Ammon's horn (tissue), 1 donor: ENCODE measurements at places on chromosomes 4 and X.

GRCh38 chrX:153609917-153610835 is 11.2 kb upstream of the CCNQ start:
- DNase-seq: peak; percentile 83

- DNase-seq: peak; percentile 27
Observed at GRCh38 chrX:79081895-79082512, 62.5 kb upstream of the GPR174 start.

- DNase-seq: no peak
Observed at GRCh38 chr4:4693258-4693657, 151.4 kb upstream of the STX18 start.

GRCh38 chr4:1445716-1446445 is 39.6 kb upstream of the NKX1-1 start:
- DNase-seq: no peak

DNA sequence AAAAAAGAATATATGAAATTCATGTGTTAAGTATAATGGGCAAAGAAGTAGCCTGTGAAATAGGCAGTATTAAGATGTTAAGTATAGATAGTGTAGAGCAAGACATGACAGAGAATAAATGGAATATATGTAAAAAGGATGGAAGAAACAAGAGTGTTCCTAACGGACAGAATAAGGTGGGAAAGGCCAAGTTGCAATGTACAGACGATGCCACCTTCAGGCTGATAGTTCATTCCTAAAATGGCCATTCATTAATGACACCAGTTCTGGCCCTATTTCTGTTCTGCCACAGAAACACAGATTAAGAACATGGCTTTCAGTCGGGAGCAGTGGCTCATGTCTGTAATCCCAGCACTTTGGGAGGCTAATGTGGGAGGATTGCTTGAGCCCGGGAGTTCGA is 4.4 kb upstream of the FAM184B start:
- no peak for DNase-seq

DNA sequence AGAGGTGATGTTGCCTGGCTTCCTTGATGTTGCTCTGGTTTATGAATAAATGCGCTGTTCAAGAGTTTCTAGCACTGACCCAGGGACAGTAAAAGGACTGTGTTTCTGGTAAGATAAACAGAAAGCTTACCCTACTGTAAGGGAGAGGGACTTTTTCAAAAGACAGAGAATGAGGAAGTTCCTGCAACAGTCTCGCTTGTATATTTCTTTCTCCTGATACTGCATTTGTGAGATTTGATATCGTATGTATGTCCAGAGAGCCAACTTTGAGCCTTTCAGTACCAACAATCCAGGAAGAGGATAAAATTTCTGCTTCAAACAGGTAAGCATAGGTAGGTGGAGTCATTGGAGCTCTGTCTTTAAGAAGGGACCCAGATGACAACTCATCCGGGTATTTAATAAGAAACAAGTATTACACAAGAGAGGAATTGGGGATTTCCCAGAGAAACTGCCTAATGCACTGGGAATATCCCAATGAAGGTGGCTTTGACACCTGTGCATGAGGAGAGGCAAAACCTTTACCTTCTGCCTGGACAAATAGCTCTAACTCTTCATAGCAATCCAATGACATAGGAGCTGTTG is 773 bp downstream of the DAPP1 start:
- DNase-seq: no peak
